ENCODE measurements at places on chromosomes 6 and 20. TPM values are rescaled to one million over a fixed set of nuclear protein-coding genes. Genes with fewer than 3 reads are reported as not detected.

The OOEP gene
- not detected for total RNA-seq

The SLC9A8 gene
- total RNA-seq = 7.5 TPM

The HTR1E gene
- 0.19 TPM for total RNA-seq

The PHF20 gene
- 49.1 TPM for total RNA-seq

The DEFB124 gene
- not detected for total RNA-seq

- no peak for DNase-seq
Measured at GRCh38 chr6:87925373-87926060, 122.1 kb upstream of the SPACA1 start.

DNA sequence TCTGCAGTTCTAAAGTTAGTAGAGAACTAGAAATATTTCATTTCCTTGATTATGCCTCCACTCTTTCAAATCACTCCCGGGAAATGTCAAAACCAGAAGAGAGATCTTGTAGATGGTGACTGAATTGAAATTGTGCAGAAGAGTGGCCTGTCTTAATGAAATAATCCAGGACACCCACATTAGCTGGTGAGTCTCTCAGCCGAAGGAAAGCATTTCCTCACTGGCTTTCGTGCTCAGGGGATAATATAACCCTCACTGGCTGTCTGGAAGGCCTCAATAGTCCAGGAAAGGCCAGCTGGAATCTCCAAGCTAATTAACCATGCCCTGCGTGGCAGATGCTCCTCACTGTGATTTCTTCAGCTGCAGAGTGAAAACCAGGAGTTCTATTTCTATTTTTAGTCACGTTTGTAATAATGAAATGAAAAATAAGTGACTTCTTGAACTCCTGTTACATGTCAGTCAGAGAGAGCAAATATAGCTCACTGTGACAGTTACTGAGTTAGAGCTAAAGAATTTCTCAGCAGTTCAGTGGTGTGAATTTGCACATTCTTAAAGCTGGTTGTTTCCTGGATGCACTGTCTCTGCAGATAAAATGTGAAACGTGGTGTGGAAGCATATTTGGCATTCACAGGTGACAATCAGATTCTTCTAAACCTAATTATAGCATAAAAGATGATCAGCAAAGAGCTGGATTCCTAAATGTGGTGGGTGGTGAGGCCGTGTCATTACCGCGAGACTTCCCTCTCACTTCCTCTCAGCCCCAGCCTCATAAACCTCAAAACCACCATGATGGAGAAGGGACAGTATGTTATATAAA, 211.7 kb downstream of the LMBRD1 start:
- DNase-seq = no peak

DNA sequence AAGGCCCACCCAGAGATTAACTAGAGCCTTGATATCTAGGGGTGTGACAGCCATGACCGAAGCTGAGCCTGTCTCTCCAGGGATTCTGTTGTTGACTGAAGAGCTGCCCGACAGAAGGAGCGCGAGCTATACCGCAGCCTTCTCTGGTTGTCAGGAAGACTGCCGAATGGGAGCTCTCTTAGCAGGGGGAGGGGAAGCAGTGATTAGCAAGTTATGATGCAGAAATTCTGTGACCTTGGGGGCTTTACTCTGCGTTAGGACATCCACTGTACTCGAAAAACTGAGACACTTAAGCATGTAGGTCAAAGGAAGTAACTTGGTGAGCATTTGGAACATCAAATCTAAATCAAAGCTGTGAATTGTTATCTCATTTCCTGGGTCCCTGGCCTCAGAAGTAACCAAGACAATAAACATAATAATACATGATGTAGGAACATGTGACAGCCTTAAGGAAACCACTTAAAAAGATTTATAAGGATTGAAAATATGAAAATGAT, 84.7 kb downstream of the MAP3K4 start:
- DNase-seq = no peak

- no peak for DNase-seq
Measured at GRCh38 chr6:106446287-106446885, 85.9 kb downstream of the CRYBG1 start.
